T-helper 1 cell (primary cell): ENCODE measurements at places on chromosomes 7 and 10.

DNA sequence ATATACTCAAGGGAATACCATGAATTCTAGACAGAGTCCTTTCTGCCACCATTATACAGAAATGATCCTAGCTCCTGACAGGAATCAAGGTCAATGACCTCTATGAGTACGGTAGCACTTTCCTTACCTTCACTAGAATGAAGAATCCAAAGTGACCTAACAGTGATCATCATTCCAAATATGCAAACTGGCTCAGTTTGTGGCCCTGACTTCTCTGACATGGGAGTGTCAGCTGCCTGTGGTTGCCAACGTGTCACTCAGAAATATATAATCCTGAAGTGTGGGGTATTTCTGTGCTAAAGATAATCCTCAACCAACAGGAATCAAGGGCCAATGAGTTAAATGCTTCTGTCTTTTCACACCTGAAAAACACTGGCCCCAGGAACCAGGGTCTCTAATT lies 45.7 kb downstream of the COPG2 start:
- DNase-seq, result no peak

GRCh38 chr7:2760098-2760889 lies 72.3 kb downstream of the AMZ1 start:
- no peak for DNase-seq

- DNase-seq, result no peak
Measured at GRCh38 chr10:92385831-92386230, 94.9 kb downstream of the MARCHF5 start.

DNA sequence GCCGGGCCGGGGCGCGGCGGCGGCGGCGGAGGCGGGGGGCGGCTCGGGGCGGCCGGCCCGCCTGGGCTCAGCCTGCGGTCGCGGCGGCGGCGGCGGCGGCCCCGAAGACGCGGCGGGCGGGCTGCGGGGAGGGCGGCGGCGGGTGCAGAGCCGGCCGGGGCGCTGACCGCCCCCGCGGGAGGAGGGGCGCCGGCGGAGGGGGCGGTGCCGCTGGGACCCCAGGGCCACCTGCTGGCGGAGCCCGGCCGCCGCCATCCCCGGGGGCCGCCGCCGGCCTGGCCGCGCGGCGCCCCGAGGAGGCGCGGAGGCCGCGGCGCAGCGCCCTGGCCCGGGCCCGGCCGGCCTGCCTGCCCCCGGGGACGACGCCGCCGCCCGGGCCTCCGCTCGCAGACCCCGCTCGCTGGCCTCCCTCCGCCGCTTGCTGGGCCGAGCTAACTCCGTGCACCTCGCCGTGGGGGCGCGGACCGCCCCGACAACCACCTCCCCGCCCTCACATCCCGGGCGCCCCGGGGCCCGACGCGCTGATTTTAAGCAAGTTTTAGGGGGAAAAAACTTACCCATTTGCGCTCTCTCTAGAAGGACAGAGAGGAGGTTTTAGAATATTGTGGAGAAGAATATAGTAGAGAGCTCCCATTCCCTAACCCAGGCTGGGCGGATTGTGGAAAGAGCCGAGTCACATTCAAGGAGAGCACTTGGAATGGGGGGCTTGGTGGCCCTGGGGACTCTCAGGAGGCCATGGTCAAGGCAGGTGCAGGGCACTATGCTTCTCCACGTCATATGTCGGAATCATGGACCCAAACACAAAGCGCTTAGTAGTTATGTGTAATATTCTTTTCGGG lies at the start of gene BEND7:
Gene BEND7 (minus strand): TSS at position 140 of the 839 bp plus-strand sequence. CDS start 481 bp downstream, outside the sequence.
- DNase-seq, result no peak

DNA sequence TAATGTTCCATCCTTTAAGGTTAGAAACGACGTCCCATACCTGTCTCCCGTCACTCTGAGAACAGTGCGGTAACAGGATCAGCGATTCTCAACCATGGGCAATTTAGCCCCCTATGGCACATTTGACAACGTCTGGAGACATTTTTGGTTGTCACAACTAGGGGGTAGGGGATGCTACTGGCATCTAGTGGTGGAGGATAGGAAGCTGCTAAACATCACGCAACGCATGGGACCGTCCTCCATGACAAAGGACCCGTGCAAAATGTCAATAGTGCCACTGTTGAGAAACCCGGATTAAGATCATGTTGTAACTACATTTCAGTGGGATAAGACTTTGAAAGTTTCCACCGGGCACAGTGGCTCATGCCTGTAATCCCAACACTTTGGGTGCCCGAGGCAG lies 5.0 kb upstream of the PAXIP1 start:
- no peak for DNase-seq

DNA sequence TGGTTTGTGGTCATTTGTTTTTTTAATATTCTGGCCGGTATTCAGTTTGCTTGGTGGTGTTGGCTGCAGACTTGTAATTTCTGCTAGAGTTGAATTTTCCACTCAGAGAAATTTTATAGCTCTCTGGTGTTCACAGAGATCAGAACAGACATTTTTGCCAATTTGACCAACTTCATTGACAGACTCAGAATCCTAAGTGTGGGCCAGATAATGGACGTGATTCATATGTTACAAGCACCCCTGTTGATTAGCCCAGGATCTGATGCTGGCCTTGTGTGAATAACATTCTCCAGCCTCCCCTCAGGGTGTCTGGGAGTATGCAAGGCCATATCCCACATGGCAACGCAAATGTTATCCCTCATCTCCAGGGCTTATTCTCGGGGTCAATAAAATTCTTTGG lies 283.8 kb downstream of the C7orf25 start:
- no peak for DNase-seq

GRCh38 chr10:51066231-51066630 lies 8.1 kb upstream of the PRKG1 start:
- DNase-seq, result no peak

- DNase-seq, result no peak
Measured at GRCh38 chr7:7614018-7614741, 26.4 kb upstream of the UMAD1 start.

- DNase-seq, result no peak
Measured at GRCh38 chr7:127887096-127887495, 144.1 kb downstream of the LRRC4 start.

GRCh38 chr7:30682212-30683083 lies at the start of gene CRHR2:
Gene CRHR2, minus strand, starts transcription at chr7:30682456. Its CDS starts 176 bp downstream, at chr7:30682280.
- DNase-seq, result no peak

GRCh38 chr7:113374955-113375354 lies 256.6 kb upstream of the SMIM30 start:
- no peak for DNase-seq

GRCh38 chr7:142815134-142815533 lies 39.7 kb upstream of the EPHB6 start:
- no peak for DNase-seq

DNA sequence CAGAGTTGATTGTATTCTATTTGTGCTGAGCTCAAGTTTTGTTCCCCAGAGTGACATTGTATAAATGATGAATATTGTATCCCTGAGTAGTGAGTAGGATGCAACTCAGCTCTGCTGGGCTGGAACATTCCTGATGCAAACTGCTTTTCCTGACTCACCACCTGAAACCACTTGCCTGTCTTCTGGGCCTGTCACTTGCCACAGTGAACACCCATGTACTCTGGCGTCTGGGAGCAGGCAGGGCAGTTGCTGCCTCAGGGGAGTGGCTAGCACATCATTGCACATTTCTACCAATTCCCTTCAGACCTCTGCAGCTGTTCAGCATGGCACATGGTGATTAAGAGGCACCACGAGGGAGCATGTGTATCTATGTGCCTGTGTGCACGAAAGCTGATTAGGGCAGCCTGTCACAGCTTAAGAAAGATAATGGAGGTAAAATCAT lies 157.3 kb downstream of the SND1 start:
- no peak for DNase-seq

- no peak for DNase-seq
Measured at GRCh38 chr10:91103384-91104192, 116.9 kb upstream of the PCGF5 start.

GRCh38 chr10:7707102-7707501 lies 4.0 kb downstream of the ITIH2 start:
- DNase-seq, result no peak

GRCh38 chr10:13915710-13916109 lies 328.9 kb downstream of the PRPF18 start:
- no peak for DNase-seq

GRCh38 chr10:19505320-19506312 lies 310.6 kb upstream of the PLXDC2 start:
- DNase-seq, result no peak
